ENCODE measurements at places on chromosomes 11 and 22.

GRCh38 chr22:38062791-38063190 is 5.6 kb downstream of the PICK1 start:
- DNase-seq, result no peak

DNA sequence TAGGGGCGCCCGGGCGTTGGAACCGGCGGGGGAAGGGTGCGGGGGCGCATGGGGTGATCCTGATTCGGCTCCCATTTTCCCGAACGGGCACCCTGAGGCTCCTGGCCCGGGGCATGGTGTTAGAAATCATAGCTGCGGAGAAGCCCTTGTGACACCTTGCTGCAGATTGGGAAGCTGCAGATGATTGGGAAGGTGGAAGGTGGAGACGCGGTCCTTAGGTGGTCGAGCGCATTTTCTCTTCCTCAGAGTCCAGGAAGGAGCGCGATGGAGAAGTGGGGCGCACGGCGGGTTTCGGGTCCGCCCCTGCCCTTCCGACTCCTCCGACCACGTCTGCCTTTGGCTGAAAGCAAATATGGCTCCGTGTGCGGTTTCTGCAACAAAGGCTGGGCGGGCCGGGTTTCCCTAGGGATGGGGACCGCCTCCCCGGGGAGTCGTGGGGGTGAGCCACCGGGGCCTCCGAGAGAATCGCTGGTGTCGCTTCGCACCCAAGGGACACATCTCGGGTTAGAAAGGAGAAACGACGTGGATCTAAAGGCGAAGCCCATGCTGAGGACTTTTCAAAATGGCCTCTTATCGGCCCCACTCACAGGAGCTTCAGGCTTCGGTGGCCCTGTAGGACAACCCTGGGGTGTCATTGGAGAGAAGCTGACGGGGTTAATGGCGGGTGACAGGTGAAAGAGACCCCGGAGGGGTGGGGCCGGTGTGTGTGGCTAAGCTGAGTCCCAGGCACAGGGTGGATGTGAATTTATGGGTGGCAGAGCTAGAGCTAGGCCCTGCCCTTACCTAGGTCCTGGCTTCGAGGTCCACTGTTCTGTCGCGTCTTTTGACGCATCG is 707 bp upstream of the FTH1 start:
- DNase-seq, result no peak

GRCh38 chr22:41405588-41405987 is 23.8 kb downstream of the TEF start:
- DNase-seq, result no peak

DNA sequence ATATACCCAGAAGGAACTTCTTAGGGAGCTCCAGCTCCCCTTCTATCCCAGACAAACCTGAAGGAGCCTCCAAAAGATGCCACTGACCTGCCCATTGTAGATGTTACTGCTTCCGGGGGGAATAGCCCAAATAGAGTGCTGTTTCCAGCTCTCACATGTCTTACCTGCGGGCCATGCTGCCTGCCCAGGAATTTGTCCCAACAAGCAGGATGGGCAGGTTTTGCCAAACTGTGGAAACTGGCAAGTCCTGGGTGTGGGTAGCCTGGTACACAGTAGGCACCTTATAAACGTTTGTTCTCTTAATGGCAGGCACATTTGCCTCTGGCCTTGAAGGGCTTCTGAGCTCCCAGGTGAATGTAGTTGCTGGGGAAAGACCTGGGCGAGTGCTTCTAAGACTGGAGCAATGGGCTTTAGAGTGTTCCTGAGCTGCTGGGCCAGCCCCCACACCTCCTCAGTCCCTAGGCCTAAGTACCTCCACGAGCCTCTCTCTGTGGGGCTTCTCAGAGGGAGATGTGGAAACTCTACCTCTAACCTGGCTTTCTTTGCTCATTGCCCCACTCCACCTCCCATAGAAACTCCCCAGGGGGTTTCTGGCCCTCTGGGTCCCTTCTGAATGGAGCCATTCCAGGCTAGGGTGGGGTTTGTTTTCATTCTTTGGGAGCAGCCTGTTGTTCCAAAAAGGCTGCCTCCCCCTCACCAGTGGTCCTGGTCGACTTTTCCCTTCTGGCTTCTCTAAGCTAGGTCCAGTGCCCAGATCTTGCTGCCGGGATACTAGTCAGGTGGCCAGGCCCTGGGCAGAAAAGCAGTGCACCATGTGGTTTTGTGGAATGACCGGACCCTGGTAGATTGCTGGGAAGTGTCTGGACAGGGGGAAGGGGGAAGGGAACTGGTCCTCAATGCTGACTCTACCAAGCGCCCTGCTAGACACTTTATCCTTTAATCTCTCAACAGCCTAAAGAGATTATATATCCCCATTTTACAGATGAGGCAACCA is 37.2 kb downstream of the LIMK2 start:
- no peak for DNase-seq

- no peak for DNase-seq
Measured at GRCh38 chr11:70527429-70528045, 129.2 kb downstream of the CTTN start.

- DNase-seq, result peak; percentile 53
Measured at GRCh38 chr11:102794382-102794781, 3.6 kb downstream of the MMP1 start.

DNA sequence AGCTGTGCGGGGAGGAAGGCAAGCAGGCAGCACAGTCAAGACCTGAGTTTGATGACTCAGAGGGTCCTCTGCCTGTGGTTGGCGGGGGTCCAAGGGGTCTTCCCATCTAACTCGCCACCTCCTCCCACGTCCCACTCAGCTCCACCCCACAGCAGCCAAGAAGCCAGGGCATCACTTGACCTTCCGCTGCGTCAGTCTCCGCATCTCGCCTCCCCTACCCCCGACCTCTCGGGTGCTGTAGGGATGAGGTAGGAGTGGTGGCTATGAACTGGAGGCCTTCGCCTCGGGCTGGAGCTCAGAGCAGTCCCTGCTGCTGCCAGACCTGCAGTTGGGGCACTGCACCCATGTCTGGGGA is 90.6 kb downstream of the CDKN1C start:
- no peak for DNase-seq

DNA sequence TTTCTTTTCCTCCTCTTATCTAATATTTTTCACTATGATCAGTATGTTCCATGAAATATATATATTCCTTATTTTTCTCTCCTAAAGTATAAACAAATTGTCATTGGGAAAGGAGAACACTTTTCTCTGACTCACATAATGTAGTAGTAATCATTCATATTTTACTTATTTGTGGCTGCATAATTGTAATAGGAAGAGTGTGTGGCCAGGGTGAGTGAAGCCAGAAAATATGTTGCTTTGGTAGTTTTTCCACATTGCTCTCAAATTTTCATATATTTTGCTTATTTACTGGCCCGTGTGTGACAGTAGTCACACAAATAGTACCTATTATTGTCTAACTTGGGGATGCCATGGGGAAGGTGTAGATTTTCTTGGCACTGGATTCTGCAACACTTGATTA is 172.1 kb downstream of the DYNC2H1 start:
- peak; percentile 19 for DNase-seq

DNA sequence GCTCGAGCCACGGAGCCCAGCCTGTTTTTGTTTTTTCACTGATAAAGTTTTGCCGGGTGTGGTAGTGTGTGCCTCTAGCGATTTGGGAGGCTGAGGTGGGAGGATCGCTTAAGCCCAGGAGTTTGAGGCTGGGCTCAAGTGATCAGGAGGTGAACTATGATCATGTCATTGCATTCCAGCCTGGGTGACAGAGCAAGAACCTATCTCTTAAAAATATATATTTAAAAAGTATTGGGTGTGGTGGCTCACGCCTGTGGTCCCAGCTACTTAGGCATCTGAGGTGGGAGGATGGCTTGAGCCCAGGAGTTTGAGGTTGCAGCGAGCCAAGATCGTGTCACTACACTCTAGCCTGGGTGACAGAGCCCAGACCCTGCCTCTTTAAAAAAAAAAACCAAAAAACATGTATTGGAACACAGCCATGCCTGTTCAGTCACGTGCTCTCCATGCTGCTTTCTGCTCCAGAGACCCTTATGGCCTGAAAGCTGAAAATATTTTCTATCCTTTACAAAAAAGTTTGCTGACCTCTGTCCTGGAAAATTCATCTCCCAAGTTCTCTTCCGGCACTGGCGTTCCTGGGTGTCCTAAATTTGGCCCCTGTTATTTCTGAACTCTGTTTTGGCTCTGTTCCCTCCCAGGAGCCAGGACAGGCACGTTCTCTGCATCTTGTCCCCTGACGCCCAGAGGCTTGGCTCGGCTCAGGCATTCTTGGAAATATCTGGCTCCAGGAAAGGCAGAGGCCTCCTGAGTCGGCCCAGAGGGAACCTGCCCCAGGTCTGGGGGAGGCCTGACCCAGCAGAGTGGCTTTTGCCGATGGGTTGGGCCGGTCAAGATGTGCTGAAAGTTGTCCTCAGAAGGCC is 61.3 kb upstream of the PPP6R3 start:
- no peak for DNase-seq

DNA sequence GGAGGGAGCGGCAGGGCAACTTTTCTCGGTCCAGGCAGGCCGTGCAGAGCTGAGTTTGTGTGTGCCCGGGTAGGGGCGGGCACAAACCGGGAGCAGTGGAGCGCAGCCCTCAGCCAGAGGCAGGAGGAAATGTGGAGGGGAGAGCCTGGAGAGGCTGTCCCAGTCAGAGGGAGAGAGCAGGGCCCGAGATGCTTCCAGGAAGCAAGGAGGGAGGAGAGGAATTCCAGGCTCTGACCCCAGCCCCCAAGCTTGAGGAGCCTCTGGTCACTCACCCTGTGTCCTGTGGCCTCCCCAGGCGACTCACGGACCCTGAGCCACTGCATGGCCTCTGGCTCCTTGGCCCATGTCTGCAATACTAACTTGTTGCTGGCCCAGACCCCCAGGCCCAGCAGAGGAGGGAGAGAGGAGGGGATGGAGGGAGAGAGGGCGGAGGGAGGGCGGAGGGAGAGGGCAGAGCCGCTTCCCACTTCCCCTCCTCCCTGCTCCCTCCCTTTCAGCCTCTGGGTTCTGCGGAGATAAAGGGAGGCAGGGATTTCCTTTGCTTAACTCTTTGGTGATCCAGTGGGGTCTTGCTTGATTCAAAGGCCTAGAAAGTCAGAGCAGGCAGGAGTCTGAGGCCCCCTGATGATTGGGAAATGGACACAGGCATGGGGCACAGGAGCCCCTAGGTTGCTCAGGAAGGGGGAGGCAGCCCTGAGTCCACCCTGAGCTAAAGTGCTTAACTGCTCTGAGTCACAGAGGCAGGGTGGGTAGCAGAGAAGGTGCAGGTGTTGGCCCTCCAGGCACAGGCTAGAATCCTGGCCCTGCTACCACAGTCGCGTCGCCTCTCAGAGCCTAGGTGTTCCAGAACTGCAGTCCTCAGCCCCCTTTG is at the start of gene C1QTNF6:
Gene C1QTNF6, minus strand, starts transcription at position 357 of the 871 bp plus-strand sequence. Its CDS starts 34 bp downstream, at position 323.
- DNase-seq, result peak; percentile 72

DNA sequence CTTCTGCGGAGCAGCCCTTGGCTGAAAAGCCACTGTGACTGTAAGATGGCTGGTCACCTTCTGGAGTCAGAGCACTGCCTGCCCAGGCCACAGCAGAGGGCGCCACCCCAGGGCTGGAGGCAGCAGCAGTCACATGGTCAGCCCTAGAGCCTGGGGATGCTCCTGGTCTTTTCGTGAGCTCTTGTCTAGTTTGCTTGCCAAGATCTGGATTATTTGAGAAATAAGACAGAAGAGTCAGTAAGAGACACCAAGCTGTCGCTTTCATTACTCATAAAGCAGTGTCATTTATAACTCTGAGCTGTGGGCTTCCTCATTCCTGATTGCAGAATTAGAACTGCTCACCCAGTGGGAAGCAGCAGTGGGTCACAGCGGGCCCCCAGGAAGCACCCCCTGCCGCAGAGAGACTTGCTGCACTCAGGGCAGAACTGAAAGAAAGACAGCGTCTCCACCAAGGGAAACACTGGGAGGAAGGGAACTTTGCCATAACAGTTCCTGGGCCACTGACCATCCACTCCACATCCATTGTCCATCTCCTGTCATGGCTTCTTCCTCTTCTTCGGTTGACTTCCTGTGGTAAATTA is 56.7 kb downstream of the PPP6R2 start:
- no peak for DNase-seq

GRCh38 chr11:96306933-96307775 is 35.8 kb downstream of the MAML2 start:
- peak; percentile 99 for DNase-seq

GRCh38 chr11:125315079-125315740 is 150.7 kb downstream of the PKNOX2 start:
- DNase-seq, result no peak

DNA sequence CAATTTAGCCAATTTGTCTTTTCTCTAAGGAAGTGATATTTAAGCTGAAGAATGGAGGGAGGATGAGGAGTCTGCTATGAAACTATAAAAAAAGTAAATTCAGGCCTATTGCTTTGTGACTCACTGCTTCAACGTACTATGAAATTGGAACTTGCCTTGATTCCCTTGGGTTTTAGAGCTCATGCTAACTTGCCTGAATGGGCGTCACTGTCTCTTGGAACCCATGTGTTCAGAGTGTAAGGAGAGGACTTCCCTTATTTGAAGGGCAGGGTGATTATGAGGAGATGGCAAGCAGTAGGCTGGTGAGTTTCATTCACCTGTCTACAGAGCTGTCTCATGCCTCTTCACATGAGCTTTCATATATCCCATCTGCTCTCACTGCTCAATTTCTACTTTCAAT is 28.7 kb upstream of the WT1 start:
- DNase-seq, result no peak

DNA sequence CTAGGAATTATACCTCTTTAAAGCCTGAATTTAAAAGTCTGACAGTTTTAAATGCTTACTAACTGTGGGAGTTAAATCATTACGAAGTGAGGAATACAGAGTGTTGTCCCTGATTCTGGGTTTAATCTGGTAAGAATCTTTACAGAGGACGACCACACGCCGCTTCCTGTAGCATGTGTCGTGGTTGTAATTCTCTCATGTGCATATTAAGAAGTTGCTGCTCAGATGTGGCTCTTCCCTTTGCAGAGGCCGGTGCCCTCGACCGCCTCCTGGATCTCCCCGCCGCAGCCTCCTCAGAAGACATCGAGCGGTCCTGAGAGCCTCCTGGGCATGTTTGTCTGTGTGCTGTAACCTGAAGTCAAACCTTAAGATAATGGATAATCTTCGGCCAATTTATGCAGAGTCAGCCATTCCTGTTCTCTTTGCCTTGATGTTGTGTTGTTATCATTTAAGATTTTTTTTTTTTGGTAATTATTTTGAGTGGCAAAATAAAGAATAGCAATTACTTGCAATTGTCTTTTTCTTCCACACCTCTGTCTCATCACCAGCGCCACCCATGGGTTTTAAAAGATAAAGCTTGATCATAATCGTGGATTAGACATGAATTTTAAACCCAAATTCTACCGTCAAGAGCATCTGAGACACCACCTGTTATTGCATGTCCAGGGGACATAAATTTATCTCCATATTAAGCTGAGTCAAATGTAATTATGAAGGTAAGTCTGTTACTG is 6.5 kb downstream of the GAL start:
- no peak for DNase-seq
